Activated CD8-positive, alpha-beta memory T cell treated with anti-CD3 and anti-CD28 coated beads for 4 hours (primary cell): ENCODE measurements at places on chromosomes 6 and 20.

- no peak for DNase-seq
These were observed 111.5 kb upstream of the NFATC2 start for GRCh38 chr20:51654060-51654459.

DNA sequence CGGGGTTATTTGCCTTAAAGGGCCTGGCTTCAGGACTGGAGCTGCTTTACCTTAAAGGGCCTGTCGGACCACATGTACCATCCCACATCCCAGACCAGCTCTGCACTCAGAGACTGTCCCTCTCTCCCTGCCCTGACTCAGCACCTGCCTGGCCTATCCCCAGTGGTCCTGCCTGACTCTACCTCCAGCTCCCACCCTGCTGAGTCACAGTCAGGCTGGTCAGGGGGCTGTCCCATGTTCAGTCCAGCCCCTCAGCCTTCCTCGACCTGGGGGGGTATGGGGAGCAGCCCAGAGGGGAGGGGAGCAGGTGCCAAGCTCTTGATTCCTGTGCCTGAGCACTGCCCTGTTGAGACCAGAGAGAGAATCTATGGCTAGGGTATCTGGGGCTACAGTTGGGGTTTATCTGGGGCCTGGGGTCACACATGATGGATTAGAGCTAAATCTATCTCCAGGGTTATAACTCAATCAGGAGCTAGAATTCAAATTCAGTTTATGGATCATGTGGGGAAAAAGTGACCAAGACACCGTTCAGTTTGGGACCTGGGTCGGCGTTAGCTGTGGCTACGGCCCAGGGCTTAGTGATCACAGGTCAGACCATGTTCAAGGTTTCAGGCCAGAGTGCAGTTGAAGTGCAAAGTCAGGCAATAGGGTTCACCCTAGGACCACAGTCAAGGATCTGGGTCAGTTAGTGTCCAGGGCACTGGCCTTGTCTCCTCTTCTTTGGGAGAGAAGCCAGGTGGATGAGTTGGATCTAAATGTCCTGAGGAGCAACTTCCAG lies 9.4 kb upstream of the TRIB3 start:
- no peak for DNase-seq

- DNase-seq = no peak
These were observed 68.2 kb downstream of the TBC1D7 start for GRCh38 chr6:13260101-13260598.

DNA sequence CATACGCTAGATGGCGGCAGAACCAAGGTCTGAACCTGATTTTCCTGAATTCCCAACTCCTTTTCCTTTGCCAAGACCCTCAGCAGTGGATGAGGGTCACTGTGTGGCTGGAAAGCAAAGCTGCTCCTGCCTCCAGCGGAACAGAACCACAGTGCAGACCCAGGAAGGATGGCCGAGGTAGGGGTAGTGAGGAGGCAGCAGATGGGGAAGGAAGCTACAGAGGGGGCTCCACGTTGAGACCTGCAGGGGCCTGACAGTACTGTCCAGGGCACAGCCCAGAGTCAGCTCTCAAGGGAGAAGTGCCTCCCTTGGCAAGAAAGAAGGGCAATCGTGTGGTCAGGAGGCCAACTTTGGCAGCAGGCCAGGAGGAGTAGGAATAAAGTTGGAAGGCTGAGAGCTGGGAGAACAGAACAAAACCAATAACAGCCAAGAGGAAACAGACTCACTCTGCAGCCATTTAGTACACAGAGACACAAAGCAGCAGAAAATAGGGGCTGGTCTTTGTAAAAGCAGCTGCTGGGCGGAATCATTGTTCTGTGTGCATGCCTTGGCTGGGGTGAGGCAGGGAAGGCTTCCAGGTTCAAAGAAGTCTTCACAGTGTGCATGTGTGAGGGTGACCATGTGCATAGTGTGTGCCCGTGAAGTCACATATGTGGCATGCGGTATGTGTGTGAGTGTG lies 3.1 kb downstream of the GABRR2 start:
- no peak for DNase-seq

DNA sequence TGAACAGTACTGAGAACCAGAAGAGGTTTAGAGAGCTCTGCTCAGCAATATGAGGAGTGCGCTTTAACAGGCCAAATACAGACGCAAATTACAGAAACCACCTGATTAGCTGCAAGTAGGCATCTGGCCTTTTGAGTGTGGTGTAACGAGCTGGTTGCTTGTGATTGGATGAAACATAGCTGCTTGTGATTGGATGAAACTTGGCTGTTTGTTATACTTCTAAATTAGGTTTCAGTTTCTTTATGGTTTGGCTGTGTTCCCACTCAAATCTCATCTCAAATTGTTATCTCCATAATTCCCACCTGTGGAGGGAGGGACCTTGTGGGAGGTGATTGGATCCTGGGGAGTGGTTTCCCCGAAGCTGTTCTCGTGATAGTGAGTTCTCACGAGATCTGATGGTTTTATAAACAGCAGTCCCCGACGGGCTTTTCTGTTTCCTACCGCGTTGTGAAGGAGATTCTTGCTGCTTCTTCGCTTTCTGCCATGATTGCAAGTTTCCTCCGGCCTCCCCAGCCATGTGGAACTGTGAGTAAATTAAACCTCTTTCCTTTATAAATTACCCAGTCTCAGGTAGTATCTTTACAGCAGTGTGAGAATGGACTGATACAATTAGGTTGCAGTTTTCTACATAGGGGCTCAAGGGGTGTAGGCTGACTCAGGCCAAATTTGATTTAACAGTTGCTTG lies 655.9 kb upstream of the MAN1A1 start:
- no peak for DNase-seq
